ELF-1 (cell line): ENCODE measurements at places on chromosomes 3 and 15.

GRCh38 chr3:64063207-64063982, 40.1 kb upstream of the PSMD6 start:
- DNase-seq: no peak

DNA sequence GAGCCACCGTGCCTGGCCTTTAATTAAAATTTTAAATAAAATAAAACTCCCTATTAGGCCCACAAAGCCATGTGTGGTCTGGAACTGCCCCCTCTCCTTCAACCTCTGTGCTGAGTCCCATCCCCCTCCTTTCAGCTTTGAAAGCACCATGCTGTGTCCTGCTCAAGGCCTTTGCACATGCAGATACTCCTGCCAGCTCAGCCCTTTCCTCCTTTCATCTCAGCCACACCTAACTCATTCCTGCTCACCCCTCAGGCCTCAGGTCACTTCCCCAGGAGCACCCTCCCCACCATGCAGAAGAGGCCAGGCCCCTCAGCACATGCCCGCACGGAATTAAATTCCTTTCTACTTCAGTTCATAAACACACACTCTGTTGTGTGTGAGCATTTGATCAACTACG, 28.1 kb downstream of the ATRIP start:
- peak; percentile 96 for DNase-seq

DNA sequence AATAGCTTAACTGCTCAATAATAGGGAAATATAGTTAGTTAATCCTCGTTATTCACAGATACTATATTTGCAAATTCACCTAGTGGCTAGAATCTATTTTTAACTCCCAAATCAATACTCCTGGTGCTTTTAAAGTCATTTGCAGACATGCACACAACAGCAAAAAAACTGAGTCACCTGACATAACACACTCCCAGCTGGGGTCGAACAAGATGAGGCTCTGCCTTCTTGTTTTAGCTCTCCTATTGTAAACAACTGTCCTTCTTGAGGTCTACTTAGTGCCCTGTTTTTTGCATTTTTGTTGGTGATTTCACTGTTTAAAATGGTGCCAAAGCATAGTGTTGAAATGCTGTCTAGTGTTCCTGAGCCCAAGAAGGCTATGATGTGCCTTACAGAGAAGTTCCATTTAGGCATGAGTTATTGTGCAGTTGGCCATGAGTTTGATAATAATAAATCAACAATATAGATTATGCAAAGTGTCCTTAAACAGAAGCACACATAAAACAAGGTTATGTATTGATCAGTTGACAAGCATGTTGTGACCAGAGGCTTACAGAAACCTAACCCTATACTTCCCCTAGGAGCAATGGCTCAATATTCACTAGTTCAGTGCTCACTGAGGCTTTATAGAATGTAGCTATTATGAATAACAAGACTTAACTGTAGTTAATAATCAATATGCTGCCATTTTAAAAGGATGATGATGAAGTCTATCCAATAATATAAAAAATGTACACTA, 18.6 kb downstream of the MAP3K13 start:
- no peak for DNase-seq

GRCh38 chr3:42686832-42687650, 1.7 kb downstream of the KLHL40 start:
- DNase-seq: no peak

DNA sequence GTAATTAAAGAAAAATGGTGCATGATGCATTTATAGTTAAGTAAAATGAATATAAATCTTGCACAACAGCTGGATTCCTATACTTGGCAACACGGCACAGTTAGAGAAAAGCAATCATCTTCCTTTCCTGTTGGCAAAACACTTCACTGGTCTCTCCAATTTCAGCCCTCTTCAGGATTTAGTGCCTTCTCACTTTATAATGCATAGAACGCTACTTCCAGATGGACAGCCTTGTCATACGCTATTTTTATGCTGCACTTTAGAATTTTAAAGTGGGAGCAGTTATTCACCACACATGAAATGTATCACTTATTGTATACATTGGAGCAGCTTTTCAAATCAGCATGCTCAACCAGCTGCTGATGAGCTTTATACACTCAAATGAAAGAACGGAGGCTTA, 194.4 kb upstream of the GBE1 start:
- no peak for DNase-seq

DNA sequence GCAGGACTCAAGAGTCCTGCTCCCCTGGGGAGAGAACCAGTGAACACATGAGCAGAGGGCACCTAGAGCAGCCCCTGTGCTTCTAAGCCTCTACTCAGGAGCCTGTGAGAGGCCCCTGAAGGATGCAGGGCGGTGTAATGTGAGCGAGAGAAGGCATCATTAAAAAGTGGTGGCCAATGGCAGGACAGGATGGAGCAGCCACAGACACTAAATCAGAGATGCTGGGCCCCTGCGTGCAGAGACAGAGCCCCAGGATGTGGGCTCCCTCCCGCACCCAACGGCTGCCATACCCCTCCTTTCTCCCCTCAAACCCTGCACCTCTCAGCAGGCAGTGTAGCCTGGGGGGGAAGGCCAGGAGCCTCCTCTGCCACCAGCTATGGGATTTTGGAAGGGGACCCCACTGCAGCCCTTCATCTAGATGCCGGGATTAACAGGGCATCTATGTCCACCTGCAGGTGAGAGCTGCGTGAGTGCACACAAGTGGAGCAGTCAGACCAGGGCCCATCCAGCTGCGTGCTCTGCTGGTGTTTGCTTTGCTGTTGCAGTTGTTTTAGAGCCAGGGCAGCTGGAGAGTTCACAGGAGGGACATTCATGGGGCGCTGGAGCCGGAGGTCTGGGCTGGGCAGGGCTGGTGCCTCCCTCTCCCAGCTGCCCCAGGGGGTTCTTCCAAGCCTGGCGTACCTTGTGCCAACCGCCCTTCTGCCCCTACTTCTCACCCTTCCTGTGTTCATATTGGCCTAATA, 5.1 kb upstream of the IQSEC1 start:
- DNase-seq: no peak

GRCh38 chr15:99341786-99342185, 90.5 kb downstream of the LRRC28 start:
- DNase-seq: no peak

DNA sequence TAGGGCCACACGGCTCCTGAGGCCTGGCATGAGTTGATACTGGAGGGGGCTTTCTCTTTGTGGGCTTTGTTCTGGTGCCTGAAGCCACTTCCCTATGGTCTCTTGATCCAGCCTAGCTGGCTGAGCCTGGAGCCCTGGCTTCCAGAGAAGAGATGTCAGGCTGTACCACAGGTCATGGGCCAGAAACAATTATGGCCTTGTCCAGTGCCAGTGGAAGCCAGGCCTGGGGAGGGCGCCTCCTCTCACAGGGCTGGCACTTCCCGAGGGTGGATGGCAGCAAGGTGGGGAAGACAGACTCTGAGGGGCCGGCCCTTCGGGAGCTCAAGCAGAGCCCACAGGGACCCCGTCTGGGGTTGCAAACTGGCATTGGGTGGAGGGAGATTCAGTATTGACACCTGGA, 34.9 kb upstream of the ACAD9 start:
- no peak for DNase-seq

GRCh38 chr15:51038162-51038973, 56.3 kb downstream of the TNFAIP8L3 start:
- peak; percentile 41 for DNase-seq

GRCh38 chr3:175511219-175511785, 652.2 kb downstream of the NAALADL2 start:
- no peak for DNase-seq

- DNase-seq: peak; percentile 69
These were observed 36.6 kb downstream of the CPN2 start for GRCh38 chr3:194314388-194315068.

- DNase-seq: no peak
These were observed 171.1 kb upstream of the STT3B start for GRCh38 chr3:31361371-31362273.

DNA sequence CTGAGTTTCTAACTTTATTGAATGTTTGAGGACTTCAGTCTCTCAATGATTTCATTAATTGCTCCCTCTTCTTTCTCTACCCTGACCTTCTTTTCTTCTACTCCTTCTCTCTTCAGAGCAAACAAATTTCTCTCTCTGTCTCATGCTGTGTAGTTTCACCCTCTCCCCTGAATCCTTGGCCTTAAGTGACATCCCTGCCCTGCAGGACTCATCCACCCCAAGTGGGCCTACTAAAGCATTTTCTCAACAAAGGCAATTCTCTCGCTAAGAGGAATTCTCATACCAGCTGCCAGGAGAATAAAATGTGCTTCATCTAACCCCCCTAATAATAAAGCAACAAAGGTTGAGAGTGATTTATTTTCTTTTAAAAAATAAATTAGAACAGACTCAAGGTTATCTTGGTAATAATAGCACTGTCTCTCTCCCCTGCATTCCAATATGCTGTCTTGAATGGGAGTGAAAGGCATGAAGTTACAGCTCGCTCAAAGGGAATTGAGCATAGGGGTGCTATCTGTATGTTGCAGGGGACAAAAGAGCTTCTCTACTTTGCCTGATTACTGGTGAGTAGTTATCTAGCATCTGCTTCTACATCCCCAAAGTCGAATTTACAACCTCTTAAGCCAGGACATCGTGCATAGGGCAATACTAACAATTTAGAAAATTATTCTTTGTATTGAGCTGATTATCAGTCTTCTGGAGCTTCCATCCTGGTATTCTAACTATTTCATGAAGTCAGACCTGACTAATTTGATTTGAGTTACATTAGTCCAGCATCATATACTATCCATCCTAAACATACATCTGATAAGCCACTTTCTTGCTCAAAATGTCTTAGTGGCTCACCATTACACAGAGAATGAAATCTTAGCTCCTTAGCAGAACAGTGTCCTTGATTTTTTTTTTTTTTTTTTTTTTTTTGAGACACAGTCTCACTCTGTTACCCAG, 76.9 kb upstream of the DNAJC19 start:
- no peak for DNase-seq

GRCh38 chr3:64120876-64121275, 97.6 kb upstream of the PSMD6 start:
- DNase-seq: no peak

- no peak for DNase-seq
These were observed 83.8 kb downstream of the PLCH1 start for GRCh38 chr3:155661042-155661441.

DNA sequence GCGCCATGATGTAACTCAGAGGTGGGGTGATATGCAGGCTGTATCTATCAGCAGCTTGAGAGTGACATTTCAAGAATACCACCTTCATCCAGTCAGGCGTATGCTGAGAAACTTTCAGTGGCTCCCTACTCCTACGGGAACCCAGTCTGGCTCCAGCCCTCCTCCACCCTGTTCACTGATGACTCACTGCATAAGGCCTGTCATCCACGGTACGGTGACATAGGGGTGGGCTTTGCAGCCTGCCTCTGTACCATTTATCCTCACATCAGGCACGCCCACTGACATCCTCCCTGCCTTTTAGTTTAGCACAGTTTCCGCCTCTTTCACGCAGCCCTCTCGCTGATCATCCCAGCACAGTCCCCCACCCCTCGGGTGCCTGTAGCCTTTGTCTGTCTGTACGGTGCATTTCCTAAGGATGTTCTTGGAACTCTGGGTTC, 11.7 kb downstream of the PXYLP1 start:
- DNase-seq: peak; percentile 28

DNA sequence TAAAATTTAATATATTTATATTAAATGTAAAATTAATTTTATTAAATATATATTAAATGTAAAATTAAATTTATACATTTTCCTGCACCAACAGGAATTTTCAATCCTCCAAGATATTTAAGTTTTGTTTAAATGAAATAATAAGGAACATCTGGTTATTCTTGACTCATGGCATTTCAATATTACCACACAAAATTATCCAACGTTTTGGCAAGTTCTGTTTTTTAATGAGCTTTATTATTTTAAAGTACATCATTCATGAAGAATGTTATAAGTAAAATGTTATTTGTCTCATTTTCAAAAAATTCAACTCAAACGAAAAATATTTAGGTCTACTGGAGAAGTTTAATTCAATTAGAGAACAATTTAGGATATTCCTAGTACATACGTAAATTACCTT, 811.4 kb downstream of the NAALADL2 start:
- no peak for DNase-seq

- DNase-seq: no peak
These were observed 474.1 kb downstream of the FOXP1 start for GRCh38 chr3:71109241-71109976.

DNA sequence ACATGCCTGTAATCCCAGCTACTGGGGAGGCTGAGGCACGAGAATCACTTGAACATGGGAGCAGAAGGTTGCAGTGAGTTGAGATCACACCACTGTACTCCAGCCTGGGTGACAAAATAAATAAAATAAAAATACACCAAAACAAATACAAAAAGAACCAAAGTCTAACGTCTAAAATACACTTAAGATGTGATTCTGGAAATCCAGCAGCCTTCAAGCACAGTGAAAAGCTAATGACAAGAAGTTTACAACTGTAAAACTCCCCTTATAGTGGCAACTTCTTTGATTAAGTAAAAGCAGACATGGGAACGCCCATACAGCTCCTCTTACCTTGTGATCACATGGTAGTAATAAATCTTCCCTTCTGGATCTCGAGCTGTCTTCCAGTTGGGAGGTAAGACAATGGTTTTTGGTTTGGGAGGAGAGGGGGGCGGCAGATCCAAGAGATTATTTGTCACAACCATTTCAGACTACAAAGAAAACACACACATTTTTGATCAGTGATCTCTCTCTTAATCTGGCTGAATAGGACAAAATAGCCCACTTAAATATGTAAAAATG, 62.8 kb downstream of the NBEAL2 start:
- no peak for DNase-seq

- no peak for DNase-seq
These were observed 31.0 kb downstream of the P3H2 start for GRCh38 chr3:190089711-190090110.

- DNase-seq: no peak
These were observed 70.5 kb upstream of the SAMMSON start for GRCh38 chr3:69929019-69929418.

- no peak for DNase-seq
These were observed 248.7 kb upstream of the CBLB start for GRCh38 chr3:106117490-106117858.

DNA sequence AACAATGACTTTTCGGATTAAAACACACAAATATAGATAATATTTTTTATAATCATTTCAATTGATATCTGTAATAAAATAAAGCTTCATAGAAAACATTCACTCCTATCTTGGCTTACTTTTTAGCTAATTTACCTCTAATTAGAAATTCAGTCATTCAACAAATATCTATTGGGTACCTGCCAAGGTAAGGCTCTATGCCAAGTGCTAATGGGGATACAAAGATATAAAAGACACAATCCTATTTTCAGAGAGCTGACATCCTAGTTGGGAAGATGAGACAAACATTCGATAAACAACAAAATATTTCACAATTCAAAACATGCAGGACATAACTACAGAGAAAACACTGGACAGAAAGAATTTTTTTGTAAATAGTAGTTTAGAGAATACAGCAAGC, 63.3 kb downstream of the ULK4 start:
- no peak for DNase-seq

DNA sequence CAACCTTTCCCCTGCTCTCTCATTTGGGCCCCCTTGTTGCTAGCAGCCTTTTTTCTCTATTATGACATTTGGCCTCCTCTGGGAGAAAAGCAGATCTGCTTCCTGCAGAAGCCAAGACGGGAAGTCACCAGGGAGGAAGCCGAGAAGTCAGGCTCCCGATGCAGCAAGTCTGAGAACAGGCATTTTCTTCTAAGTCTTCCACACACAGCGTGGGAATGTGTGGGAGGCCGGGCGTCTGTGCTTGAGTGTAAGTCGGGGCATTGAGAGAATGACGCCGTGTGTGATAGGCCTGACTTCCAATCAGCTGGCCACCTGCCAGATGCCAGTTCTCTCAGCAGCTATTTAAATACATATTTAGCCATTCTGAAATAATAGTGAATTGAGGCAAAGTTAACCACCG, 75.8 kb upstream of the FAM98B start:
- DNase-seq: no peak

- peak; percentile 43 for DNase-seq
These were observed 20.2 kb downstream of the TGFBR2 start for GRCh38 chr3:30626443-30627180.
